ENCODE measurements at places on chromosomes 7 and 10.

DNA sequence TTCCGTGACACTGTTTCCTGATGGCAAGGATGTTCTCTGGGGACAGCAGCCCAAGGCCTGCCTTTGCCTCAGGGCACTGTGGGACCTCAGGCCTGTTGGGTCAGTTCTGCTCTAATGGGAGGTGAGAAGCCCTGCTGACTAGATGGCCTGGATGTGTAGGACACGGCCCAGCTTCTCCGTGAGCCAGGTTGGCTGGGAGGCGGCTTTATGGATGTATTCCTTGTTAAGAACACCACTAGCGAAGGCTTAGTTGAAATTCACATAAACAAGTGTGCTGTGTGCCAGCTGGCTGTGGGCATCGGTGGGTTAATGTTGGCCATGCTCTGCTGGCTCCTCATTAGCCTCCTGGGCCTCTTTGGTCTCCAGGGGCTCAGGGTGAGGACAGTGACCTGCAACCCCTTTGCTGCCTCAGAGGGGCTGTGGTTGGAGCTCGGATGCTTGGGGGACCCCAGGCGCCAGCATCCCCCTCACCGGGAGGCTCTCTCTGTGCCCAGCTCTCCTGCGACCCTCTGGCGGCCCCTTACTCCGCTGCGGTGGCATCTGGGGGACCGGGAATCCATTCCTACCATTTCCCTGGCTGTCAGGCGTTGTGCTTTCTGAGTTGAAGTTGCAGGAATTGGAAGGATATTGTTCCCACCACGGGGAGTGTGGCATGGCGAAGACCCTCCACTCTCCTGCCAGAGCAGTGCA, 22.8 kb upstream of the DPYSL4 start:
- no peak for DNase-seq

GRCh38 chr10:58706836-58707235, 194.2 kb downstream of the BICC1 start:
- DNase-seq: no peak

DNA sequence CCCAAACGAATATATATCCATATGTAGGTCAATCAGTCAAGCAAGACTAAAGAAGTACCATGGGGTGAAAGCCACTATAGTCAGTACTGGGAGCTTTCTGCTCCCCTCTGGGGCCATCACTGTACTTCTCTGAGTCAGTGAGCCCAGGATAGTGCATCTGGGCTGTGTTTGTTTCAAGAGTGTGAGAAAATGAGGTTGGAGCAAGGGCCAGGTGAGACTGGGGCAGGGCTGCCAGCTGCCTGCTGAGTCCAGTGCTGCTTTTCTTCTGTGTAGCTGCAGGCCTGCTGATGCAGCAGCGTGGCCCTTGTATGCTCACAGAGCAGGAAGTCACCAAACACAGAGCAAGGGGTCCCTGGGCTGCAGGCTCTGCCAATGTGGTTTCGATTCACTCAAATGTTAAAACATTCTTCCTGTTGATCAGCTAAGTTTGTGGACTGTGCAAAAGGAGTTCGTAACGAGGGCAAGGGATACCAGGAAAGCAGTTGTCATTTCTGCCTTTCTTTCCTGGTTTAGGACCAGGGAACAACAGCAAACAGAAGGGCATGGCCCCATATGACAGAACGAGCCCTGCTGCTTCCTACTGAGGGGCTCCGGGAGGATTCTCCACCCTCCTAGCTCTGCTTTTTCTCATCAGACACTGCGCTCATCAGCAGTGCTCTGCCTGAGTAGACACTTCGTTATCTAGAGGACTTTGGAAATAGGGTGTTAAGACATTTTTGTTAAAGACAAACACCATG, 65.4 kb upstream of the TNS3 start:
- DNase-seq: no peak

- DNase-seq: no peak
Measured at GRCh38 chr10:7515439-7515838, 104.6 kb upstream of the SFMBT2 start.

GRCh38 chr7:3579638-3580219, 278.7 kb downstream of the SDK1 start:
- DNase-seq: no peak

GRCh38 chr10:75111907-75112679, 637 bp downstream of the SAMD8 start:
- peak; percentile 48 for DNase-seq

- no peak for DNase-seq
Measured at GRCh38 chr10:29228562-29228961, 60.3 kb upstream of the LYZL1 start.

DNA sequence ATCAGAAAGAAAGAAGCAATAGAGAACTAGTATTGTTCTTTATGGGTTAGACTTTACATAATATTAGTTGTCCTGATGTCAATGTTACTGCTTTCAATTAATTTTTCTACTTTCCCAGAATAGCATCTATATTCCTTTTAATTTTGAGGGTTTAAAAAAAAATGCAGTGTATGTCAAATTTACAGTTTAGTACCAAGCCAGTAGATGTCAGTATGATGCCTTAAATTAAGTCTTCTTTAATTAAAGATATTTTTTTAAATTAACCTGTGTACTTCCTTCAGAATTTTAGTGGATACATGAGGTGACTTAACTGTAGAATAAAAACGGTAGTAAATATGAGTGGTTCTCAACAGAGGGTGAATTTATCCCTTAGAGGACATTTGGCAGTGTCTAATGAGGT, 35.2 kb upstream of the STOX1 start:
- DNase-seq: no peak

GRCh38 chr10:118308664-118309063, 33.5 kb downstream of the FAM204A start:
- no peak for DNase-seq

- no peak for DNase-seq
Measured at GRCh38 chr7:22411977-22412693, 55.2 kb upstream of the RAPGEF5 start.

DNA sequence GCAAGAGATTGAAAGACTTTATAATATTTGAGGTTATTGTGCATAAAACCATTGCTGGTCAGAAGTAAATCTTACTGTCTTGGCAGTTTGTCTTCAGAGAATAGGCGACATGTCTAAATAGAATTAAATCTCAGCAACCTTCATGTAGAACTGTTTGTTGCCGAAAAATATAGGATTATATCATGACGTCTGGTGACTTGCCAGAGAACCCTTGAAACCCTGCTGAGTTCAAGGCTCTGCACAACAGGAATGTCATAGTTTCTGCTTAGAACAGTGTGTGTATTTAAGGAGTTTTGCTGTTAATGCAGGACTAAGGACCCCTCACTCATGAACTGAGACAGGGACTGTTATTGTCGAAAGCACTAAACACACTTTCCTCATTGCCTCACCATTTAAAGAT, 206.4 kb upstream of the ETV1 start:
- DNase-seq: no peak

DNA sequence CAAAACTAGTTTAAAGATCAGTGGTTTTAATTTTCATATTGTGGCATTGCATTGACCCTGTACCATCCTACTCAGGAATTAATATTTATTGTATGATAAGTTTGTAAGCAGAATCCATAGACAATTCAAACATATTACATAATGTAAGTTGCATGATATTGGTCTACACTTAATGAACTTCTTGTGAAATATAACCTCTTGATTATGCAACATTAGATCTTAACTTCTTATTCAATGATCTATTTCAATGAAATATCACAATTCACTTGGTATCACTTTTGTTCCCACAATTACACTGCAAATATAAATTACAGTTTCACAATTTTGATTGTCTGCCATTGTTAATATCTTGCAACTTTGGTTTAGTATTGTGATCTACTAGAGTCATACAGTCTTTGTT, 44.0 kb upstream of the TMEM229A start:
- DNase-seq: no peak

- no peak for DNase-seq
Measured at GRCh38 chr7:2616387-2617324, 15.1 kb upstream of the TTYH3 start.

GRCh38 chr7:157006205-157006747, 4.2 kb downstream of the MNX1 start:
- DNase-seq: no peak

DNA sequence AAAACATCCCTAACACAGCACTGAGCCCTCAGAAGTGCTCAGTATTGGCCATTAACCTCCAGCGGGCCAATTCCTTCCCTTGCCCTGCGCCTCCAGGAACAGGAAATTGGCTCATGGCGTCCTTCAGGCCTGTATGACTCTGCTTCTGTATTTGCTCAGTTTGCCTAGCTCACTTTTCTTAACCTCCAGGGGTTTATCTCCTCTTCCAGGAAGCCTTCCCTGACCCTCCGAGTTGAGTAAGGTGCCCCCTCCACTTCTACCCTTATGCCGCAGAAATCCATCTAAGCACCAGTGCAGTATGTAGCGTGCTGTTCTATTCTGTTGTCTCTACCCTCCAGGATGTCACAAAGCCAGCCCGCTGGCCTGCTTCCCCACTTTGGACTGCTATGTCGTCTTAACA, 1.1 kb upstream of the SFXN4 start:
- DNase-seq: no peak

DNA sequence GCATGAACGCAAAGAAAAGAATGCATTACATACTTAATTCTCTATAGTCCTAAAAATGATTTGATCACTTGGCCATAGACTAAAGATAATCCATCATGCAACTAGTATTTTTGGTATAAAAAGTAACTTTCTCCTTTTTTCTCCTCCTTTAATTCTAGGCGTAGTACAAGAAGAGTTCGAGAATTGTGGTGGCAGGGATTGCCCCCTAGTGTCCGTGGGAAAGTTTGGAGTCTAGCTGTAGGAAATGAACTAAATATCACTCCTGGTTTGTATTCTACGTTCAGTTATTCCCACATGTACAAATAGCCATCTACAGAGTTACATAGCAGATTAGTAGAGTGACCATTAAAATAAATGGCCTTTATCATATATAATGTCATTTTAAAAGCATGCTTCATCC, 45.5 kb upstream of the HELLS start:
- DNase-seq: no peak

GRCh38 chr10:94005050-94005449, 11.3 kb downstream of the PLCE1 start:
- no peak for DNase-seq

DNA sequence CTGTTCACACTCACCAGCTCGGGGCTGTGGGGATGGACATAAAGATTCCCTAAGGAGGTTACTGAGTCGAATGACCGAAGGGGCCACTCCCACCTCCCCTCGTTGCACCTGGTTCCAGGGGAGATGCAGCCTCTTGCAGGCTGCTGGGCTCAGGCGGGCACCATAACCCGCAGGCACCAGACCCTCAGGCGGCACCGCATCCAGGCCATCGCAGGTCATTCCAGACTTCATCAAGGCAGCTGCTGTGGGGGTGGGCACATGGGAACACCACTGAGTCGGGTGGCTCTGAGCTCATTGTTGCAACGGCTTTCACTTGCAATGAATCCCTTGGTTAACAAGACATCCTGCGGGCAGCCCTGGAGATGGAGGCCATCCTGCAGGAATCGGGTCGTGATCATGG, 221.7 kb downstream of the TCERG1L start:
- DNase-seq: no peak

- no peak for DNase-seq
Measured at GRCh38 chr7:80134536-80135308, at the start of gene GNAI1. TSS of gene GNAI1 (plus strand) at chr7:80134831. CDS start at chr7:80135161, 330 bp downstream.

- no peak for DNase-seq
Measured at GRCh38 chr10:6123532-6123931, 34.7 kb downstream of the RBM17 start.

- DNase-seq: no peak
Measured at GRCh38 chr7:7761974-7762779, 43.8 kb upstream of the RPA3 start.

GRCh38 chr7:120475994-120476393, 203.0 kb downstream of the KCND2 start:
- no peak for DNase-seq

DNA sequence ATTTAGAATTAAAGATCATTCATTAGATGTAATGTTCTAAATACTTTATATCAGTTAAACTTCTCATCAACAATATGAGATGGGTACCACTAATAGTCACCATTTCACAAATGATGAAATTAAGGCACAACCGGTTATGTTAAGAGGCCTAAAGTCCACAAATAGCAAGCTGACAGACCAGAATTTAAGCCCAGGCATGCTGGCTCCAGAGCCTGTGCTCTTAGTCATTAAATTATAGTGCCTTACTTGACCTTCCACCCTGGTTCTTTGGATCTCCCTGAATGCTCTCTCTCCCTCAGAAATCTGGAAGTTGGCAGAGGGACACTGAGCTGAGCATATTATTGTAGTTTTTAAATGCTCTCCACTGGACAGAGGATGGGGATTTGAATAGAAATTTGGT, 3.6 kb downstream of the LIPN start:
- no peak for DNase-seq

All from activated CD4-positive, alpha-beta T cell treated with anti-CD3 and anti-CD28 coated beads for 4 hours (primary cell).